T follicular helper cell (primary cell): ENCODE measurements at places on chromosomes 16 and 17.

DNA sequence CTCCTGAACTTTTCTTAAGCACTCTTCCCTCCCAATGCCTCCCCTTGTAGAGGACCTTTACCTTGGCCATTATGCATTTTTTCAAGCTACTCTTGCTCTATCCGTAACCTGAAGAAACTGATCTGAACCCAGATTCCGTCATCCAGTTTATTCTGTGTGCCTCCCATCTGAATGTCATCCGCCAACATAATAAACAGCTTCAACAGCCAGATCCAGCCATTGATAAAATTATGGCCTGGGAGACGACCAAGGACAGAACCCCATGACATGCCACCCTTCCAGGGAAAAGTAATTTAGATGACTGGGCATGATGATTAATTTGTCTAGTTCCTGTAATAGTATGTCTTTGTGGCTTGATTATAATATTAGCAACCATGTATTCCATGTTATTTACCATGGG, 41.9 kb downstream of the KATNIP start:
- DNase-seq: no peak

DNA sequence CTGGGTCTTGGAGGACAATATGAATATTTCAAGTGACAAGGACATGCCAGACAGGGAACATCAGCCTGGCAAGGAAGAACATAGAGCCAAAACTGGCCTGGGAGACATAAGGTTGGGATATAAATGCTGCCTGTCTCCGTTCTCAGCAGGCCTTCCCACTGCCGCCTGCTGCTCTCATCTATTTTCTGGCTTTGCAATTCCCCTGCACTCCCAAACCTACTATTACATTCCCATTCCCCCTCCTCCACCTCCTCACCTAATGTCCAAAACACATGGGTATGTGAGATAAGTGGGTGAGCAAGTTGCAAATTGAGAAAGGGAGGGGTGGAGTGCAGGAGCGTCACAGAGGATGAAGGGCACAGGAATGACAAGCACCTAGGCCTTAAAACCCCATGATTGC, 244.3 kb upstream of the CDH8 start:
- DNase-seq: no peak

GRCh38 chr16:12833926-12834325, 30.2 kb upstream of the CPPED1 start:
- DNase-seq: no peak

DNA sequence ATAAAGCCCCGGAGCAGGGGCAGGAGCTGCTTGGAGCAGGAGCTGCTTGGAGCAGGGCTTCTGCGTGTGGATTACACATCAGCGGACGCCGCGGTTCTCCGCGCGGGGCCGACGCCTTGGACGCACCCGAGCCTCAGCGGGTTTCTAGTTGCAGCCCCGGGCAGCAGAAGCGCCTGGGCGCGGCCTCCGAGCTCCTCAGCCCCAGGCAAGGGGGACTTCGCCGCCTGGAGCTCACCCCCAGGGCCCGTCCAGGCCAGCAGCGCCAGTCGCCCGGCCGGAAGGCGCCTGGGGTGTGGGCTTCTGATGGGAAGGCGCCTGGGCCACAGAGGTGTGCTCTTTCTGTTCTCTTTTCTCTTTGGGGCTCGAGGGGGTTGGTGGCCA, 6.3 kb downstream of the FOXF1 start:
- no peak for DNase-seq

DNA sequence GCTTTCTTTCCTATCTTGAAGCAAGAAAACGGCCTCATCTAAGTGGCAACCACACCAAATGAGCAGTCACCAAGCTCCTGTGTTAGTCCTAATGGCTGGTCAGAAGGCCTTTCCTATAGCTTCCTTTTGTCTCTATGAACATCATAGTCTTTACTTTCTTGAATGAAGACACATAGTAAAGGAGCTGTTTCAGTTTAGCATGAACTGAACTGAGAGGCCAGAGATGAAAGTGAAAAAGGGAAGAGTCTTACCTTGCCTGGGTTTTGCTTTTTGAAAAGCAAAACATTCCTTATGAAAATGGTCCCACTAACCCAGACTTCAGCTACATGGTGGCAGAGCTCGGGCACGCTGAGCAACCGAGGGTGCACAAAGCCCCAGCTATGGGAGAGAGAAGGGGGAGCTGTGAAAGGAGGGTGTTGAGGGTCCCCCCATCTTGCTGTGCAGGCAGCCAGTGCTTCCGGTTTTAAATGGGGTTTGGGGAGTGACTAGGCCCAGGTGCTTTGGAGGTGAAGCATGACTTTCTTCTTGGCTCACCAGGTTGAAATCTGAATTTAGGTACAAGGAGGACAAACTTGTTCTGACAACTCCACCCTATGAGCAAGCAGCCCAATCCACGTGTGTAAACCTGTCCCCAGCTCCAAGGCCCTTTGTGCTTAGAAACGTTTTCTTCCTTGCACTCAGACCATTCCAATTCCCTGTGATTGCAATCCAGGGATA, 9.1 kb upstream of the PSMC3IP start:
- no peak for DNase-seq

DNA sequence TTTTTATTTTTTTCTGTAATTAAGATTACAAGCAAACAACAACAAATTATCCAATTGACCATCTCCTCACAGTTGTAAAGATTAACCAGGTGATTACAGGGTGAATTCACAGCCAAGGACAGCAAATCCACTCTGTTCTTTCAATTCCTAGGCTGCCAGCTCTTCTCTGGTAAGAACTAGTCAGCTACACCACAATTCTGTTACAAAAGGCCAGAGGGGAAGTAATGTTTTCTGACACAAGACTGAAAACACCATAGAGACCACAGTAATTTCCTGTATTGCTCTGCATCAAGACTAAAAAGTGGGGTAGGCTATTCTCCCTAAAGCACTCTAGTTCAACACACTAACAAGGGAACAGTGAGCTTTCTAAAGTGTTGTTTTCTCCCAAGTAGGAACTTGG, 10.6 kb downstream of the CA10 start:
- DNase-seq: no peak

- DNase-seq: no peak
Observed at GRCh38 chr17:9169116-9169515, 147.8 kb downstream of the NTN1 start.

GRCh38 chr16:9516444-9516843, 425.0 kb downstream of the HAPSTR1 start:
- DNase-seq: no peak
